ENCODE measurements at places on chromosomes 7 and 10.

DNA sequence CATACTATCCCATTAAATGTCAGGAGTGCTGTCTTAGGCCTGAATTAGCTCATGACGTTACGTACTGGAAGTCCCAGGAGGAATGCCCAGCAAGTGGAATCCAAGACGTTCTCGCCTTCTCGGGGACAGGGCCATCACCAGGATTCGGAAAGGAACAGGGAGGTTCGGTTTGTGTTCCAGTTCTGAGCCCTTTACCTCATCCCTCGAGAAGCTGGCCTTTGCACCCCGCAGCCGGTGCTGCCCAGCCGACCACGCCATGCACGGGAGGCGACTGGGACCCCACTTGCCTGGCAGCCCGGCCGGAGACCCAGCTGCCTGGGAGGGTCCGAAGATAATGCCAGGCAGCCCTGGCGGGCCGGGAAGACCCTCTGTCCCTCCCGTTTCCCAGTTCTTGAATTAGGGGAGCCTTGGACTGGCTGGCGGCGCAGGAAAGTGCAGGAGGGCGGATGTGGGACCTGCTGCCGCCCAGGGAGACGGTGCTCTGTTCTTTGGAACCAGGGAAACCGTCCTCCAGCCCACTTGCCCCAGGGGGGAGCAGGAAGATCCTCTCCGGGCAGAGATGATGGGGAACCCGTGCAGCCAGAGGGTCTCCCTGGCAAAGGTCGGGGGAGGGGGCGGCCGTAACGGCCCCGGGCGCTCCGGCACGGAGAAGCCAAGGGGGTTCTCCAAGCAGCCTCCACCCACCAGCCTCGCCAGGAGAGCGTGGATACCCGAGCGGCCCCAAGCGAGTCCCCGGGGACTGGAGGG lies 671 bp upstream of the CHST3 start:
- no peak for DNase-seq
- H3K4me3 ChIP-seq: peak overlapping the region; percentile 60
- H3K27ac ChIP-seq: peak overlapping the region; percentile 68
- peaks cover 38% of the 10 kb centered on the region for H3K4me1 ChIP-seq
- H3K27me3 ChIP-seq: no peaks in the 10 kb centered on the region

DNA sequence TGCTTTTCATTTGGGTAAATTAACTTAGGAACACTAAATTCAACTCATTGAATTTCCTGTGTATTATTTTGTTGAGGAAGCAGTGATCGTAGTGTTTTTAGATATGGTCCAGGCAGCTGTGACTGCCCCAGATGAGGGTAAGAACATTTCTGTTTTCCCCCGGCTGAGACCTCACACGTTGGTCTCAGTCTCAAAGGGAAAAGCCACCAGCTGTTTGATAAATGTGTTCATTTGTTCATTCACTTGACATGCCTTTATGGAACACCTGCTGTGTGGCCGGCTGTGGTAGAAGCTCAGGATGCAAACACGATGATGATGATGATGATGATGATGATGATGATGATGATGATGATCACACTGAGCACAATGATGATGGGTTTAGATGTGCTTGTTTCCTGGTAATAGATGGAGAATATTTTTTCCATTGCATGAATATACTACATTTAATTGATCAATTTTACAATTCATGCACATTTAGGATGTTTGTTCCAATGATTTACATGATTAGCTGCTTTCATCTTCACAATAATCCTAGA lies 125.6 kb upstream of the ZNF32 start:
- H3K4me1 ChIP-seq: no peaks in the 10 kb centered on the region
- H3K27me3 ChIP-seq: no peaks in the 10 kb centered on the region
- H3K36me3 ChIP-seq: no peaks in the 10 kb centered on the region
- no peak overlapping the region for H3K4me3 ChIP-seq

GRCh38 chr10:74151879-74152722 lies 1.1 kb downstream of the ADK start:
- H3K27ac ChIP-seq: no peak overlapping the region
- peaks cover 28% of the 10 kb centered on the region for H3K4me1 ChIP-seq
- peaks cover 3% of the 10 kb centered on the region for H3K36me3 ChIP-seq
- DNase-seq: no peak
- H3K4me3 ChIP-seq: no peak overlapping the region
- no peaks in the 10 kb centered on the region for H3K27me3 ChIP-seq

DNA sequence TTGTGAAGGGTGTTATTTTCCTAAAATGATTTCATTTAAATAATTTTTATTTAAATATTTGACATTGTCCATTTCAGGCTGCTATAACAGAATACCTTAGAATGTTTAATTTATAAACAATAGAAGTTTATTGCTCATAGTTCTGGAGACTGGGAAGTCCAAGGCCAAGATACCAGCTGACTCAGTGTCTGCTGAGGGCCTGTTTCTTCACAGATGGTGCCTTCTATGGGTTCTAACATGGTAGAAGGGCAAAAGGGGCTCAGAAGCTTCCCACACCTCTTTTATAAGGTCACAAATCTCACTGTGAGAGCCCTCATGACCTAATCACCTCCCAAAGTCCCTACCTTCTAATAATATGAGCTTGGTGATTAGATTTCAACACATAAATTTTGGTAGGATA lies 50.7 kb downstream of the MTURN start:
- no peaks in the 10 kb centered on the region for H3K27me3 ChIP-seq
- H3K36me3 ChIP-seq: no peaks in the 10 kb centered on the region
- H3K4me3 ChIP-seq: no peak overlapping the region
- H3K4me1 ChIP-seq: no peaks in the 10 kb centered on the region

- no peak for DNase-seq
- H3K27me3 ChIP-seq: no peaks in the 10 kb centered on the region
- no peak overlapping the region for H3K4me3 ChIP-seq
- no peaks in the 10 kb centered on the region for H3K4me1 ChIP-seq
These were observed 155.7 kb downstream of the PTPRN2 start for GRCh38 chr7:158431941-158432347.

GRCh38 chr10:34200355-34200901 lies 614.7 kb downstream of the PARD3 start:
- DNase-seq: no peak
- peaks cover under 1% of the 10 kb centered on the region for H3K4me1 ChIP-seq
- H3K27ac ChIP-seq: no peak overlapping the region
- H3K36me3 ChIP-seq: no peaks in the 10 kb centered on the region
- no peak overlapping the region for H3K4me3 ChIP-seq
- no peaks in the 10 kb centered on the region for H3K27me3 ChIP-seq

- H3K4me3 ChIP-seq: peak overlapping the region; percentile 45
- no peaks in the 10 kb centered on the region for H3K36me3 ChIP-seq
- DNase-seq: no peak
- H3K27ac ChIP-seq: peak overlapping the region; percentile 17
These were observed 118.1 kb upstream of the RHEB start for GRCh38 chr7:151637781-151638261.

DNA sequence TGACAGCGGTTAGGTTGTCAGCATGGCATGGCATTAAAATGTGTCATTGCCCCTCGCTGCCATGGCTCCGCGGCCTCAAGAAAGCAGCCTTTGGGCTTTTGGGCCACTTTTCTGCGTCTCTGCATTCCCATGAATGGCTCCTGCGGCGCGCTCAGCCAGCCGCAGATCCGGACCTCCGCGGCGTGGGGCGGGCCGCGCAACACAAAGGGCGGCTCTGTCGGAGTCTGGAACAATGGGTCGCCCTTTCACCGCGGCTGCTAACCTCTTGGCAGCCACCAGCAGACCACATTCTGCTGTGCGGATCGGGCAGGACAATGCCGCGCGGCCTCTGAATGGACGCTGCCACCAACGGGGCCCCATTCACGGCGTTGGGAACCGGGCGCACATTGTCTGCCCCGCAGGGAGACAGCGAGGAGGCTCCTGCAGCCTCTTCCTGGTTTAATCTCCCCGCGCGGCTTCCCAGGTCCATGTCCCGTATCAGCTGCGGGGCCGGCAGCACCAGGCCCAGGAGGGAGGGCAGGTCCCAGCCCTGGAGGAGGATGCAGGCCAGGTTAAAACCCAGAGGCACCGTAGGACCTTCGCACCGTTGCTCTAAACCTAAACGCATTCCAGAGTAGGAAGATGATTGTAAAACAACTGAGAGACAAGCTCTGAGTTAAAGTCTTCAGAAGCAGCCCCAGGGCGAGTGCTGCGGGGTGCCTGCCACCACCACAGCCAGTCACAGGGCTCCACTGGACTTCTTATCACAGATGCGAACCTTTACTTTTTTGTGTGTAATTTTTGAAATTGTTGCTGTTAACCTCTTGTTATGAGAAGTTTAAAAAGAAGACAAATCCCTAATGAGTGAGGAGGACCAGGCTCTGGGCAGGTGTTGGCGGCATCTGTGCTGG lies 71.6 kb downstream of the NKX6-2 start:
- H3K4me3 ChIP-seq: no peak overlapping the region
- H3K36me3 ChIP-seq: peaks cover 9% of the 10 kb centered on the region
- H3K27me3 ChIP-seq: no peaks in the 10 kb centered on the region
- no peak for DNase-seq
- no peak overlapping the region for H3K27ac ChIP-seq

DNA sequence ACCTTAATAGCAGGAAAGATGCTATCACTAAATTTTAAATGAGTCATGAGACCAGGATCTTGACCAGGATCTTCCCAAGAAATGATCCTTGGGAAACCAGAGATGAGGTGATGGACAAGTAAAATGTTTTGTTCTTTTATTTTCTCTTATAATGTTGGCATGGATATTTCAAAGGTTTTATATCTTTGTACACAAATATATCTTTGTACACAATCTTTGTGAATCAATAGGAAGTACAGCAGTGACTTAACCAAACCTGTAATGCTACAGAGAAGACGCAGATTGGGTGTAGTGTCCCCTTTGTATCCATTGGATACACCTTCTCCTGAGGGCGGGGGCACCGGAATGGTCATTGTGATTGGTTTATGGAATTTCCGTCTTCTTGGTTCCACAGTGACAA lies 180.1 kb upstream of the CCDC6 start:
- H3K27me3 ChIP-seq: no peaks in the 10 kb centered on the region
- H3K27ac ChIP-seq: no peak overlapping the region
- H3K4me1 ChIP-seq: no peaks in the 10 kb centered on the region

- peaks cover 33% of the 10 kb centered on the region for H3K4me1 ChIP-seq
- no peak for DNase-seq
- H3K36me3 ChIP-seq: no peaks in the 10 kb centered on the region
- H3K27me3 ChIP-seq: no peaks in the 10 kb centered on the region
- H3K27ac ChIP-seq: no peak overlapping the region
- peak overlapping the region; percentile 68 for H3K4me3 ChIP-seq
These were observed 1.8 kb upstream of the PFKFB3 start for GRCh38 chr10:6200734-6201515.

GRCh38 chr7:134174795-134175261 lies 47.7 kb downstream of the LRGUK start:
- no peak overlapping the region for H3K4me3 ChIP-seq
- no peaks in the 10 kb centered on the region for H3K36me3 ChIP-seq
- no peak for DNase-seq
- peaks cover 9% of the 10 kb centered on the region for H3K4me1 ChIP-seq
- H3K27me3 ChIP-seq: peaks cover 14% of the 10 kb centered on the region
- H3K27ac ChIP-seq: no peak overlapping the region

- H3K36me3 ChIP-seq: peaks cover 18% of the 10 kb centered on the region
- peaks cover 5% of the 10 kb centered on the region for H3K4me1 ChIP-seq
- H3K27ac ChIP-seq: no peak overlapping the region
- H3K4me3 ChIP-seq: no peak overlapping the region
- H3K27me3 ChIP-seq: no peaks in the 10 kb centered on the region
- no peak for DNase-seq
These were observed 137.7 kb downstream of the LRRC4 start for GRCh38 chr7:127893547-127893946.

DNA sequence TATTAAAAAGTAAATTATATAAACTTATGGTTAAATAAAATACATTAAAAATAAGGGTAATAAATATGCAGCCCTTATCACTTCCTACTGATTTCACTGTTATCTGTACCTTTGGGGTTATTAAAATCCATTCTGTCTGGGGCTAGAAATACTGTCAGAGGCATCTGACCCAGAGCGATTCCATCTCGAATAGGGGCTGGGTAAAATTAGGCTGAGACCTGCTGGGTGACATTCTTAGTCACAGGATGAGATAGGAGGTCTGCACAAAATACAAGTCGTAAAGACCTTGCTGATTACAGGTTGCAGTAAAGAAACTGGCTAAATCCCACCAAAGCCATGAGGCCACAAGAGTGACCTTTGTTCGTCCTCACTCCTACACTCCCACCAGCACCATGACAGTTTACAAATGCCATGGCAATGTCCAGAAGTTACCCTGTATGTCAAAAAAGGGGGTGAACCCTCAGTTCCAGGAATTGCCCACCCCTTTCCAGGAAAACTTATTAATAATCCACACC lies 77.6 kb downstream of the COBL start:
- H3K4me3 ChIP-seq: no peak overlapping the region
- no peaks in the 10 kb centered on the region for H3K36me3 ChIP-seq
- H3K4me1 ChIP-seq: no peaks in the 10 kb centered on the region
- H3K27me3 ChIP-seq: peaks cover 2% of the 10 kb centered on the region

Data from osteocyte (in vitro differentiated cells).